Psoas muscle (tissue), 8 donors: ENCODE measurements at places on chromosomes 11 and 22. TPM values are rescaled to one million over a fixed set of nuclear protein-coding genes. Genes with fewer than 3 reads are reported as not detected.

The JAML gene
- 0.36 TPM for polyA plus RNA-seq

GRCh38 chr11:47980907-47981621 lies 705 bp downstream of the PTPRJ start:
- DNase-seq, result peak; percentile 72

The GGTLC2 gene
- not detected for polyA plus RNA-seq

DNA sequence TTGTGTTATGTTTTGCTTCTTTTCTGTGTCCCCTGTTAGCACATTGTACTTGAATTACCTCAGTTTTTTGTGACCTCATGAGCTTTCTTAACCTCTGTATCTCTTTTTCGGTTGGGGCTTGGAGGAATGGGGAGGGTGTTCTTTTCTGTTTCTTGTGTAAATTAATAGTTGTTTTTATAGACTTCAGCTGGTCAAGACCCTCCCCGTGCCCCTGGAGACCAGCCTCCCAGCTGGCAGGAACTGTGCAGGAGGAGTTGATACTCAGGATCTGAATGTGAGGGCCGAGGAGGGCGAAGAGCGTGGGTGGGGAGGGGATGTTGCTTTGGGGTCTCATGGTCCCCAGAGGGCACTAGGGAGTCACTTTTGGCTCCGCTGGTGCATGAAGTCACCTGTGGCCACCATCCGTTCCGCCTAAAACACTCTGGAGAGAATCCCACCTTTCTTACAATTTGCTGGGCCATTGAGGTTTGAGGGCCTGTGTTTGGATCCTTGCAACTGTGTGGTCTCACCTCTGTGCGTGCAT lies 44.3 kb upstream of the NNMT start:
- peak; percentile 83 for DNase-seq

The C11orf86 gene
- polyA plus RNA-seq, result 0.10 TPM

The L3MBTL2 gene
- polyA plus RNA-seq, result 12.3 TPM

- DNase-seq, result peak; percentile 39
Observed at GRCh38 chr11:1123970-1124369, 33.8 kb upstream of the MUC5AC start.

- no peak for DNase-seq
Observed at GRCh38 chr11:86431258-86431657, 56.6 kb downstream of the CCDC81 start.

GRCh38 chr11:1755692-1756561 lies 5.5 kb upstream of the IFITM10 start:
- DNase-seq, result peak; percentile 61

DNA sequence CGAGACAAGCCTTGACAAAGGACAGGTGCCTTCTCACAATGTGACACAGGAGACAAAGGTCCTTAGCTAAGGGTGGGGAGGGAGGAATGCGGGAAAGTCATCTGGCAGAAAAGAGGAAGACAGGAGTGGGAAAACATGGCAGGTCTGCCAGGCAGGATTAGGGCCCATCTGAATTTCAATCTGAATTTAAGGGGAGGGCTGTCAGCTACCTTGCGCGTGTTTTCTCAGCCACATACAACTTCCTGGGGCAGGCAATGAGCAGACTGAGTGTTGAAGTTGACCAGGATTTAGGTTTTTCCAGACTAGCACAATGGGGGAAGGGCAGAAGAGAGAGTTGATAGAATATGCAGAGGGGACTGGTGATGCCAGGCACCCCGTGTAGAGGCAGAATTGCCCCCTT lies 66.7 kb upstream of the LARGE1 start:
- no peak for DNase-seq

- DNase-seq, result no peak
Observed at GRCh38 chr11:113408206-113408605, 20.6 kb downstream of the ANKK1 start.

The MOV10L1 gene
- not detected for polyA plus RNA-seq

DNA sequence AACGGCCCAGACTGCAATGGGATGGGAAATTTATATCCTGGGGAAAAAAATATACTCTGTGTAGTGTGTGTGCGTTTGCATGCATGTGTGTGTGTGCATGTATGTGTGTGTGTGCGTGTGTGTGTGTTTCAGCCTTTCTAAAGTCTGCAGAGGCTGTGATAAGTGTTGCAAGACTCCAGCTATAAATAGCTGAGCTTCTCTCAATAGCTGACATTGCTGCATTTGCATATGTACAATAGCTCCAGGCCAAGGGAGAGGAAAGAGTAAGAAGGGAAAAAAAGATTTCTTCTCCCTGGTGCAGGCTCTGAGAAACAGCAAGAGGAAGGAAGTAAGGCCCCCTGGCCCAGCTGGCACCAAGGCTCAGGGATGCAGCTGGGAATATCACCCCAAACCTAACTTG lies 483.0 kb downstream of the MN1 start:
- no peak for DNase-seq
